ENCODE measurements at places on chromosomes 1 and 21.

DNA sequence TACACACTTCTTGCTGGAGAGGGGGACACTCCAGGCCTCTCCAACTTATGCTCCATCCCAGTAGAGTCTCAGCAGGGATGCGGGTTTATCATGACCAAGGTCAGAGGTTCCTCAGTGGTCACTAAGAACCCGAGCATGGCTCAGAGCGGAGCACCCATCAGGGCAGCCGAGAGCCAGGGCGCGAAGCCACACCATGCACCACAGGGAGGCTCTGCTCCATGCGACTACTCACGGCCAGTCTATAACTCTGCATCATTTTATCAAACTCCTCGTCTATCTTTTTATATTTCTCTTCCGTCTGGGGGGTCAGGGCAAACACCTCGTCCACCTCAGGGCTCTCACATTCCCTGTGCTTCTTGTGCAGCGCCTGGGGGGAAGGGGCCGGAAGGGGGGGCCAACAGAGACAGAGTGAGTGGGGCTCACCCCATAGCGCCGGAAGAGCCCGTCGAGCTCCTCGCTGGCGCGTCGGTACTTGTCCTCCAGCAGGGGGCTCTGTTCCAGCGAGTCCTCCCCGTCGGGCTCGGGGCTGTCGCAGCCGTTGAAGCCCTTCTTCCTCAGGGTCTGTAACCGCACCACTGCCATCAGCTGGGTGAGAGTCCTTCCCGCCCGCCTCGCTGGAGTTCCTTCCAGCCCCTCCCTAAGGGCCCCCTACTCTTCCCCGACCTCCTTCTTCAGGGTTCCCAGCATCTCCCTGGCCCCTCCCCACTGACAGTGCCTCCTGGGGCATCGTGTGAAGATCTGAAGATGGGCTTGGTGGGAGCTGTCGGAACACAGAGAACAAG is 20.0 kb downstream of the MEF2D start:
- peak; percentile 81 for DNase-seq

- no peak for DNase-seq
These were observed 106.5 kb downstream of the UCHL5 start for GRCh38 chr1:192952646-192953045.

DNA sequence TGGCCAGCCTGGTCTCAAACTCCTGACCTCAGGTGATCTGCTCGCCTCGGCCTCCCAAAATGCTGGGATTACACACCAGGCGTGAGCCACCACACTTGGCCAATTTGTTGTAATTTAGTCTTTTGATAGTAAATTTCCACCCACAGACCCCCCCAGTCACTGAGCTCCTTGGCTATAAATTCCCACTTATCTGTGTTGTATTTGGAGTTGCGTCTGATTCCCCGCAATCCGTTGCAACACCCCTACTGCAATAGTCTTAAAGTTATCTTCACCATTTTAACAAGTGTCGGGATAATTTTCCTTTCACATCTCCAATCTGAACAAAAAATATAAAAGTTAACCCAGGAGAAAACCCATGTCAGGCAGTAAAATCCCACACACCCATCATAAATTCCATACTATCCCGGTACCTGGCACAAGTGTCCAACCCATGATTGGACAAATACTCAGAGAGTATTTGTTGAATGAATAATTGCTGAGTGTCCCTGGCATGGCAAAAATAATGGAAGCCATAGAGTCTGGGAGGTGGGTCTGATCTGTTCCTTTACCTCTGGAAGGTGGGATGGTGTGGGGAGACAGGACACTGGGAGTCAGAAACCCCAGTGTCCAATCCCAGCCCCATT is 9.3 kb upstream of the CNR2 start:
- no peak for DNase-seq

DNA sequence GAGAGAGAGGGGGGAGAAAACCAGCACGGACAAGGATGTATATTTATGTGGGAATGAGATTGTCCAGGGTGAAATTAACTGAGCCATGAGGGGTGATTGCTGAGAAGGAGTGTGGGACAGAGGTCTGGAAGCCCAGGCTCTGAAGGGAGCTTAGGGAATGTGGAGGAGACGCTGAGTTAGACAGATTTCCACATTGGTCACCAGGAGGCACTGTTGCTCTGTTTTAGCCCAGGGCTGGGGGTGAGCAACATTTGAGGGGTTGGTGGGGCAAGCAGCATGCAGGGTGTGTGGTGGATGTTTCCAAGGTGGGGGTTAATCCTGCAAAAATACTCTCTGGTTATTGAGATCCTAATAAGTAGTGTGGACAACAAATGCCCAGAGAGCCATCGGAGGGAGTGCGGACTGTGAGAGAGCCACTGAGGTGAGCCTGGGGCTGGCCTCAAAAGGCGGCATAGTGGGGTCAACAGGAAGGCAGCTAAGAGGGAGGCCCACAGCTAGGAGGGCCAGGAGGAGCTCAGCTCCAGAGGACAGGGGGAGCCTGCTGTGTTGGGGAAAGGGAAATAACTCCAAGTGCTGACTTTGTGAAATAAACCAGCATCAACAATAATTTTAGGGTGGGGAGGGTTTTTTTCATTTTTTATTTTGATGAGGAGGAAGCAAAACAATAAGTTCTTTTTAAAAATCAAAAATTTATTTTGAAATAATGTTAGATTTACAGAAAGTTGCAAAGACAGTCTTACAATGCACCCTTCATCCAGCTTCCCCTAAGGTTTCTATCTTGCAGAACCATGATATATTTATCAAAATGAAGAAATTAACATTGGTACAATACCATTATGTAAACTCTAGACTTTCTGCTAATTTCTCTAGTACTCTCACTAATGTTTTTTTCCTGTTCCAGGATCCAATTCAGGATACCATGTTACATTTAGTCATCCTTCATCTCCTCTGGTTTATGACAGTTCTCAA is 82.8 kb upstream of the CD34 start:
- no peak for DNase-seq

DNA sequence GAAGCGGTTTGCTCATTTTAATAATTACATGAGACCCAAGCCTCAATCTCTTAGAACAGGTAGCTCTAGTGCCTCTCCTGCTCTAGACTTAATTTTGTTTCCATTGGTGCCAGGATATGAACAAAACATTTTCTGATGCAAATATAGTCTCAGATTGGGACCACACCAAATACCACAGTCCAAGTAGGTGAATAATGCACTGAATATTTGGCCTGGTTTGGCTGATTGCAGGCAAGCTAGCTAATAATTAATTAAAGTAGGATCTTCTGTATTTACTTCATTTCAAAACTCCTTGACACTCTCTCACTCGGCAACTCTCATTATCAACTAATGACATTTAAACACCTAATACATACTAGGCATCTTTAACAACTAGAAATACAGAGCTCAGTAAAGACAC is 219.6 kb downstream of the LTN1 start:
- DNase-seq, result no peak

DNA sequence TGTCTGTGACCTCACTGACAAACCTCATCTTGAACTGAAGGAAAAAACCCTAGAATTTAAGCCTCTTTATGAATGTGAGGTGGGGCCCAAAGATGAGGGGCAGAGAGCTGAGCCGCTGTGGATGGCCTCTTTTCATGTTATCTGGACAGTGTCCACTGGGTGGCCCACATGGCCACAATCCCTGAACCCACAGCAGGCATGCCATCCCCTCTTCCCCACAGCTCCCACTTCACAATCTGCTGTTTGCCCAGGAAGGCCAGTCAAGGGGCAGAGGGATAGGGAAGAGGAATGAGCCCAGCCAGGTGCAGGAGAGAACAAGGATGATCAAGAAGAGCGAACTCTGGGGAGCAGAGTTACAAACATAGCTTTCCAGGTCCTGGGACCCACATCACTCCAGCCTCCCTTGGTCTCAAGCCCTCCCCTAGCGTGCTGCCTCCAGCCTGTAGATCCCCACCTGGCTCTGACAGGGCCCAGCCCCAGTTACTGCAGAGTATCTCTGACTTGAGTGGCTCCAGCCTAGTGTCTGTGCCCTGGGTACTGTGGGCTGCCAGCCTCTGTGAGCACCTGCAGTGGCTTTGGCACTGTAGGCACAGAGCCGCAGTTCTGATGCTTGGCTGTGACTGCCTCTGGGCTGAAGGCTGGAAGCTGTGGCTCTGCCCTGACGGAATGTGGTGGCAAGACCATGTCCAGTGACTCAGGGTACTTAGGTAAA is 1.9 kb upstream of the SLFNL1 start:
- no peak for DNase-seq

DNA sequence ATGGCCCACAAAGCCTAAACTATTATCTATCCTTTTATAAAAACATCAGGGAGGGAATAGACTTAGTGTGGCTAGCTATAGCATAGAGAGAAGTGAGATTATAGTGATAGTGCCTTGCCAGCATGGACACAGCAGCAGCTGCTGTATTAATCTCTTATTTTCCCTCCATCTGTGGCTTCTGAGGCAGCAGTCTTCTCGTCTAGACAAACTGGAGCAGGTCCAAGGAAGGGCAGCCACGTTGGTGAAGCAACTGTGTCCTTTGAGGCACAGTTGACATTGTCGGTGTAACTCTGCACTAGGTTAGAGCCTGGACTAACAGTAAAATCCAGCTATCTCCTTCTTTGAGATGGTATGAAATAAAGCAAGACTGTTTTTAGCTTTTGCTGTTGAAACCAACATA is 131.3 kb downstream of the CACHD1 start:
- no peak for DNase-seq

- DNase-seq, result no peak
These were observed 144.7 kb downstream of the NOS1AP start for GRCh38 chr1:162214202-162214601.

- DNase-seq, result peak; percentile 58
These were observed 26.1 kb downstream of the ATP5PF start for GRCh38 chr21:25708467-25709065.

DNA sequence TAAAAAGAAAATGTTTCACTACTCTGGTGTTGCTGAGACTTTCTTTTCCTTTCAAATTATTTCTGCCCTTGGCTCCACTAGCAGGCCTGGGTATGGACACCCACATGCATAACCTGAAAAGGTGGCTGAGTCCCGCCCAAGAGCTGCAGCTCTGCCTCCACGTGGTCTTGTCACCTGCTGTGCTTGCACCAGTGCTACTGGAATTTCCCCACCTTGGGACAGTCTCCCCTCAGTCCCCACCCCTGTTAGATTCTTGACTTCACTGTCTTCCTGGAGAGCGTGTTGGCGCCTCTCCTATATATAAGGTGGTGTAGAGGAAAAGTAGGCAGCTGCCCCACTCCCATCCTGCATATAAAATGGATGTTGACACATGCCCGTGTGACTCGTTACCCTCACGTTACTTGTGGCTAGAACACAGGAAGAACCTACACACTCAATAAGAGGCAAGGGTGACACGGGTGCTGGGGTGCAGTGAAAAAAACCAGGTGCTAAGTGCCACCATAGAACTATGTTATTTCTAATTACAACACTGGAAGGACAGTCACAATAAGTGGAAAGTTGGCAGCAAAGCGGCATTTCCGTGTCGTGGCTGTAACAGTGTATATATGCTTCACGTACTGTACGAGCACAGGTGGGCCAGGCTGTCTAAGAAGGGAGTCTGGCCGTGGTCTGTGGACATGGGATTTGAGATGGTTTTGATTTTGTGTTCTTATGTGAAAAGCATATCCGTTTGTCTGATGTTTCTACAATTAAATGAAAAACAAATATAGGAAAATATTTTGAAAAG is 61.0 kb downstream of the POFUT2 start:
- peak; percentile 21 for DNase-seq

- no peak for DNase-seq
These were observed 11.8 kb upstream of the TMEM39B start for GRCh38 chr1:32060914-32061313.

GRCh38 chr1:23527366-23527765 is 3.7 kb downstream of the E2F2 start:
- no peak for DNase-seq

DNA sequence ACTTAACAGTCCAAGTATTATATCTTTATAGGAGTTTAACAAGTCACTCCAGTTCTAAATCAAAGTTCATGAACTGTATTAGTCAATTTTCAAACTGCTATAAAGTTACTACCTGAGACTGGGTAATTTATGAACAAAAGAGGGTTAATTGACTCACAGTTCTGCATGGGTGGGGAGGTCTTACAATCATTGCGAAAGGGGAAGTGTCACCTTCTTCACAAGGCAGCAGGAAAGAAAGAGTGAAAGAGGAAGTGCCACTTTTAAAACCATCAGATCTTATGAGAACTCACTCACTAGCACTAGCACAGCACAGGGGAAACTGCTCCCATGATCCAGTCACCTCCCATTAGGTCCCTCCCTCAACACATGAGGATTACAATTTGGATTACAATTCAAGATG is 70.0 kb downstream of the CLCA4 start:
- no peak for DNase-seq

DNA sequence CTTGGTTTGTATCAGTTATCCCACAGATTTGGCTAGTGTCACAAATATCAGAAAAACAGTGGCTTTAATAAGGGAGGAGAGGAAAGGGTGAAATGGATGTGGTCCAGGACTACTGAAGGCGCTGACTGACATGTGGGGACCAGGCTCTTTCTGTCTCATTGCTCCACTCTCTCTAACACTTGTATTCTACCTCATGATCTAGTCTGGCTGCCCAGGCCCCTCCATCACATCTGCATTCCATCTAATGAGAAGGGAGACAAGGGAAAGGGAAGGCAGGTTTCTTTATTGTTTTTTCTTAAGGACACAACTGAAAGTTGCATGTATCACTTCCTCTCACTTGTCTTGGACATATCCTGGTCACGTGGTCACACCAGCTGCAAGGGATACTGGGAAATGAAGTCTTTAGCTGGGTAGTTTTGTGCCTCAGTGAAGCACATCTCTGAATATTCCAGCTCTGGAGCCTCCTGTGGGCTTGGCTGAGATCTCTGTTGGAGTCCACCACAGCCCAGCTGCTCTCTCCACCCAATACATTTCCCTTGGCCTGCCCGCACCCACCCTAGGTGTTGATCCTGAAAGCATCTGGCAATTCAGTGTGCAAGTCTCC is 42.0 kb upstream of the PADI2 start:
- no peak for DNase-seq

DNA sequence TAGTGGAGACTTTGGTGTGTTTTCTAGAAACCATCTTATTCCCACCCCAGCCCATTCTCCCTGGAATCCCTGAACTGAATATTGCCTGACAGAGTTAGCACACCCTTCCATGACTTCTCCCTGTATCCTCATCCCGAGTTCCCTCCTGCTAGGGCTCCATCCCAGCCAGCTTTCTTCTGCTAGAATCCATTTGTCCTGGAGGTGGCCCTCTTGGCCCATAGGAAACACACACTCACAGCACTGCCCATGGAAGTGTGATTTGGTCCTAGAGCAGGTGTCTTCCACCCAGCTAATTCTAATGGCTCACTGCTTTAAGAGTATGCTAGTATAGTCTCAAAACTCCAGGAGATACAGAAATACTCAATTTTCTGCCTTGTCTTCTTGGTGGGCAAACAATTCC is 4.1 kb downstream of the KRTAP15-1 start:
- no peak for DNase-seq

Measured in stimulated activated CD4-positive, alpha-beta T cell treated with anti-CD3 and anti-CD28 coated beads, Interleukin-4, amount 100 ng/mL, for 24 hours (primary cell).